Right cardiac atrium (tissue), 5 donors: ENCODE measurements at places on chromosomes 5 and 9. TPM values are rescaled to one million over a fixed set of nuclear protein-coding genes. Genes with fewer than 3 reads are reported as not detected.

ZNG1A gene
- 26.5 TPM for total RNA-seq

RECK gene
- 8.1 TPM for total RNA-seq

LCN15 gene
- total RNA-seq, result 1.3 TPM

ANKRD31 gene
- total RNA-seq, result 0.31 TPM

ELOVL7 gene
- 0.37 TPM for total RNA-seq

PDCD1LG2 gene
- 2.6 TPM for total RNA-seq

SLC46A2 gene
- not detected for total RNA-seq

CNTNAP3 gene
- total RNA-seq, result 11.8 TPM

OTP gene
- not detected for total RNA-seq

GRXCR2 gene
- 8.0 TPM for total RNA-seq

GARIN3 gene
- total RNA-seq, result not detected

NKD2 gene
- 8.6 TPM for total RNA-seq

OXCT1 gene
- 82.8 TPM for total RNA-seq

ORM1 gene
- total RNA-seq, result not detected

NUTM2F gene
- total RNA-seq, result not detected

PRDM9 gene
- not detected for total RNA-seq

RMI1 gene
- 5.6 TPM for total RNA-seq

PCA3 gene
- not detected for total RNA-seq

DMRTA1 gene
- 0.63 TPM for total RNA-seq

WHRN gene
- 20.3 TPM for total RNA-seq

LRRC19 gene
- not detected for total RNA-seq

MAP3K1 gene
- total RNA-seq, result 8.8 TPM

NMRK1 gene
- 11.6 TPM for total RNA-seq

KCNIP1 gene
- not detected for total RNA-seq

APBA1 gene
- 9.2 TPM for total RNA-seq

QRFP gene
- total RNA-seq, result not detected

DIPK1B gene
- 34.2 TPM for total RNA-seq

SPINK7 gene
- not detected for total RNA-seq

DNAH5 gene
- 0.61 TPM for total RNA-seq

PIP5KL1 gene
- total RNA-seq, result not detected
